ENCODE measurements at places on chromosomes 7 and 10. TPM values are rescaled to one million over a fixed set of nuclear protein-coding genes. Genes with fewer than 3 reads are reported as not detected.

DKK1 gene
- not detected for polyA plus RNA-seq

CCDC172 gene
- not detected for polyA plus RNA-seq

IFIT2 gene
- 5.5 TPM for polyA plus RNA-seq

SLC37A3 gene
- polyA plus RNA-seq, result 7.3 TPM

SLC16A9 gene
- 0.59 TPM for polyA plus RNA-seq

MACROH2A2 gene
- polyA plus RNA-seq, result 3.5 TPM

All from liver (tissue), 10 donors.